Osteoblast (primary cell): ENCODE measurements at places on chromosomes 3 and 15. TPM values are rescaled to one million over a fixed set of nuclear protein-coding genes. Genes with fewer than 3 reads are reported as not detected.

DNA sequence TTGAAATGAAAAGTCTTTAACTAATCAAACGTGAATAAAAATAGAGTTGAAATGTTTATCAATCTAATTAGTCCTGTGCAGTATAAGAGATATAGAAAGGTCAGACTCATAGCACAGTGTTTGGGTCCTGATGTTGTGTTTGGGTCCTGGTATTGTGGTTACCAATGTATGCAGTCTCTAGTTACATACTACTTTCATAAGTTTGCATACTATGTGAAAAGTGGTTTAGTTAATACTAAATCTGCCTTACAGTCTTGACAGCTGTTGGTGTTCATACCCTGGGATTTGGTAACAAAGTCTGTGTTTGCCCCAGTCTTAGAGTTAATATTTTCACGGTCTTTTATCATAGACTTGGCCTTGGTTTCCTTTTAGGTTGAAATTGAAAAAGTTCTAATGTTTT, 41.7 kb downstream of the KIF15 start:
- no peak overlapping the region for H3K27ac ChIP-seq
- H3K4me3 ChIP-seq = no peak overlapping the region
- H3K36me3 ChIP-seq = peaks cover 8% of the 10 kb centered on the region
- H3K27me3 ChIP-seq = no peaks in the 10 kb centered on the region

DNA sequence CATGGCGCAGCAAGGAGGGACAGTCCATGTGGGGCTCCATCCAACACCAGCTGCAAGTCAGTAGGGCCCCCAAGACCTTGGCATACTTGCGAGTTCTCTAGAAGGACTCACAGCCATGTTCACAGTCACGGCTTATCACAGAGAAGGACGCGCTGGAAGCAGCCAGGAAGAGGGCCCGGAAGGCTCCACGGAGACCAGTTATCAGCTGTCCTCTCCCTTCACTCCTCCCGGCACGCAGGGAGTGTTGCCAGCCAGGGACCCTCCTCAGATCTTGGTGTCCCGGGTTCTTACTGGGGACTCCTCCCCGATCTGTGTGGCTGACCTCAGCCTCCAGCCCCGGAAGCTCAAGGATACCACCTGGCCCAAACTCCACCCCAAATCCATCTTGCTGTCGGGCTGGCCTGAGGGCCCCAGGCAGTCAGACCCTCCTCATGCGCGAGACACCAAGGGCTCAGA, 68.0 kb downstream of the SLTM start:
- DNase-seq = peak; percentile 62
- H3K27me3 ChIP-seq = no peaks in the 10 kb centered on the region
- H3K4me1 ChIP-seq = no peaks in the 10 kb centered on the region
- H3K27ac ChIP-seq = no peak overlapping the region
- H3K36me3 ChIP-seq = no peaks in the 10 kb centered on the region

DNA sequence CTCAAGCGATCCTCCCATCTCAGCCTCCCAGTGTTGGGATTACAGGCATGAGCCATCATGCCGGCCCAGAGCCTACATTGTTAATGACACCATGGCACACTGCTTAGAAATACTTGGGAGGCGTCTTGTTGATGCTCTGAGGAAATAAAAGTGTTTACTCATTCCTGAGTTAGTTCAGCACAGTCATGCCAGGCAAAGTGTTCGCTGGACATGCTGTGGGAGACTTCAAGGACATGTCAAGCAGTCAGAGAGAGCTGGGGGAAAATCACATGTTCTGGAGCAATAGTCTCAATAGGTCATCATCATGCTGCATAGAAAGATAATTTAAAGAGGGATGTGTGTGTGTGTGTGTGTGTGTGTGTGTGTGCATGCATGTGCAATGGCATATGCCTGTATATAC, 37.5 kb downstream of the TTC23 start:
- H3K27ac ChIP-seq = no peak overlapping the region
- peaks cover 4% of the 10 kb centered on the region for H3K4me1 ChIP-seq
- no peak overlapping the region for H3K4me3 ChIP-seq
- no peak for DNase-seq

The SNURF gene
- total RNA-seq = 15.3 and 17.0 TPM in 2 replicates

- H3K4me3 ChIP-seq = no peak overlapping the region
- H3K4me1 ChIP-seq = peaks cover 22% of the 10 kb centered on the region
- H3K27ac ChIP-seq = no peak overlapping the region
- H3K27me3 ChIP-seq = no peaks in the 10 kb centered on the region
- DNase-seq = no peak
Measured at GRCh38 chr15:68377766-68378165, 54.2 kb downstream of the ITGA11 start.

DNA sequence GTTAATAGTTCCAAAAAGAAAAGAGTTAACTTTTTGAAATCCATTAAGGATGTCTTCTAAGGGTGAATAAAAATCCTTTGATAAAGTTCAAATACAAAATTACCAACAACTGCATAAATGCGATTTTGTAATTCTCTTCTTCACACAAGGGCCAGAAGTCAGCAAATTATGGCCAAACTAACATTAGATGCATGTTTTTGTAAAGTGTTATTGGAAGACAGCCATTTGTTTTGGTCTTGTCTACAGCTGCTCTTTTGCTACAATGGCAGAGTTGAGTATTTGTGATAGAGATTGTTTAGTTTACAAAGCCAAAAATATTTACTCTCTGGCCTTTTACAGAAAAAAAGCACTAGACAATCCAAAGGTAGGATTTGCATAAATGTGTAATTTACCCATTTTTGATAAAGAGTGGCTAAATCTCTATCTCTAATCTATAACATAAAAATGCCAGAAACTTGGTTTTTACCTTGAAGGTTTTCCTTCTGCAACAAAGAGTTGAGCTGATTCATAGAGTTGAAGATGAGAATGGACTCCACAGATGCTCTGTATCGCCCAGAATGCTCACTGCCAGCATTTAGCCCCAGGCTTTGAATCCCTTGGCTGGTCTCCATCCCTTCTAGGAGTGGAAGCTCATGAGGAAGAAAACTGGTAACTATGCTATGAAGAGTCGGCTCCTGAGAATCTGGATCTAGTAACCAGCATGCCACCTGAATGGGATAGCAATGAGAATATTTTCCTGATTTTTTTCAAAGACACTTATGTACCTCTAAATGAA, 64.5 kb downstream of the POLQ start:
- H3K27ac ChIP-seq = no peak overlapping the region
- H3K4me3 ChIP-seq = no peak overlapping the region
- DNase-seq = no peak
- H3K36me3 ChIP-seq = no peaks in the 10 kb centered on the region
- peaks cover 18% of the 10 kb centered on the region for H3K4me1 ChIP-seq
- no peaks in the 10 kb centered on the region for H3K27me3 ChIP-seq

The LIPC gene
- 1.1 and 2.7 TPM in 2 replicates for total RNA-seq

GRCh38 chr3:136562026-136562425, 190.2 kb downstream of the STAG1 start:
- H3K4me3 ChIP-seq = no peak overlapping the region
- no peak overlapping the region for H3K27ac ChIP-seq
- DNase-seq = no peak
- H3K36me3 ChIP-seq = no peaks in the 10 kb centered on the region
- no peaks in the 10 kb centered on the region for H3K27me3 ChIP-seq
- H3K4me1 ChIP-seq = no peaks in the 10 kb centered on the region

DNA sequence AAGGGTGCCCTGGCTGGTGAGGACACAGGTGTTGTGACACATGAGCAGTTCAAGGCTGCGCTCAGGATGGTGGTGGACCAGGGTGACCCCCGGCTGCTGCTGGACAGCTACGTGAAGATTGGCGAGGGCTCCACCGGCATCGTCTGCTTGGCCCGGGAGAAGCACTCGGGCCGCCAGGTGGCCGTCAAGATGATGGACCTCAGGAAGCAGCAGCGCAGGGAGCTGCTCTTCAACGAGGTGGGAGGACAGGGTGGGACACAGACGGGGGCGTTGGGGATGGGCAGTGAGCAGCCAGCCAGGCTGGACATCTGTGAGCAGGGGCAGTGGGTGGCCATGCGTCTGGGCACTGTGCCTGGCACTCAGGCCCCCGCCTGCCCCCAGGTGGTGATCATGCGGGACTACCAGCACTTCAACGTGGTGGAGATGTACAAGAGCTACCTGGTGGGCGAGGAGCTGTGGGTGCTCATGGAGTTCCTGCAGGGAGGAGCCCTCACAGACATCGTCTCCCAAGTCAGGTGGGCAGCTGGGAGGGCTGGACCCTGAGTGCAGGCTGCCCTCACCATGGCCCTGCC, 10.3 kb downstream of the ANKRD63 start:
- H3K4me1 ChIP-seq = peaks cover 3% of the 10 kb centered on the region
- DNase-seq = no peak
- H3K4me3 ChIP-seq = no peak overlapping the region
- H3K36me3 ChIP-seq = no peaks in the 10 kb centered on the region

The DUOX2 gene
- total RNA-seq = under 0.01 TPM in 1 of 2 replicates, not detected in the other

DNA sequence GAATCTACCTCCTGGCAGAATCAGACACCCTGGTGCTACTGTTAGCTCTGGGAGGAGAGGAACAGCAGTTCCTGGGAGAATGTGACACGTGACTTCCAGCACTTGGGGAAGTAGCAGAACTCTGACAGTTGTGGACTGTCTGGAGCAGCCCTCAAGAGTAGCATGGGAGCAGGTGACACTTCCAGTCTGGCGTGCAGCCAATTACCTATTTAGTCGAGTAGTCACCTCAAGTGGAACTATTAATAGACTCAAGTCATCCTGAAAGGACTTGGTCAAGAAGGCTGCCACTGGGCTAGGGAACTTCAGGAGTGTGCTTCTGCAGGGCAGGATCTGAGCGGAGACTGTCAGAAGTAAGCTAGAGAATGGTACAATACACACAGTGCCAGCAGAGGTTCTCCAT, 62.3 kb downstream of the MTHFS start:
- H3K27ac ChIP-seq = no peak overlapping the region
- DNase-seq = no peak
- no peaks in the 10 kb centered on the region for H3K4me1 ChIP-seq

- H3K27me3 ChIP-seq = no peaks in the 10 kb centered on the region
- H3K4me3 ChIP-seq = no peak overlapping the region
- no peaks in the 10 kb centered on the region for H3K36me3 ChIP-seq
- H3K4me1 ChIP-seq = no peaks in the 10 kb centered on the region
- no peak for DNase-seq
- no peak overlapping the region for H3K27ac ChIP-seq
Measured at GRCh38 chr3:116886202-116886893, 176.8 kb downstream of the TUSC7 start.

DNA sequence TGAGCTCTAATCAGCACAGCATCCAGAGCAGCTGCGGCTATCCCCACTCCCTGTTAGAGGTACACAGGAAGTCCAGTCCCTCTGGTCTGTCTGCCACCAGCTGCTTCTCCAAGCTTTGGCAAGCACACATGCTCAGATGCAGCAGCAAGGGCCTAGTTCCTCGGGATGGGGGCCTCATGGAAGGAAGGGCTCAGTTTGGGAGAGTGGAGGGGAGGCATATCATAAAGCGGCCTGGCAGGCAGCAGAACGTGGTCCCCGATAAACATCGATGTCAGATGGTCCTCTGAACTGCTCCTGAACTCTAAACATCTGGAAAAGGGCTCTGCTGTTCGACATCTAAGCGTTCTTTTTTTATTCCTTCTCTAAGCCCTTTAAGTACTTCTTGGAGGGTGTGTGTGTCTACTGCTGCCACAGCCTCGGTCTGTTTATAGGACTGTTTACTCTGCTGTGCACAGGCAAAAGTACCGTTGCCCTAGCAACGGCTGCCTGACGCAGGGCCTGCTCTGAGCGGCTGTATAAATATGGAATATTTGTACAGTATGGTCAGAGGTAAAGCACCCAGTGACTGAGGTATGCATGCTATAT, 74.6 kb downstream of the PRICKLE2 start:
- H3K36me3 ChIP-seq = peaks cover 25% of the 10 kb centered on the region
- peak overlapping the region; percentile 55 for H3K27ac ChIP-seq
- DNase-seq = peak; percentile 80
- H3K27me3 ChIP-seq = no peaks in the 10 kb centered on the region
- H3K4me3 ChIP-seq = no peak overlapping the region

DNA sequence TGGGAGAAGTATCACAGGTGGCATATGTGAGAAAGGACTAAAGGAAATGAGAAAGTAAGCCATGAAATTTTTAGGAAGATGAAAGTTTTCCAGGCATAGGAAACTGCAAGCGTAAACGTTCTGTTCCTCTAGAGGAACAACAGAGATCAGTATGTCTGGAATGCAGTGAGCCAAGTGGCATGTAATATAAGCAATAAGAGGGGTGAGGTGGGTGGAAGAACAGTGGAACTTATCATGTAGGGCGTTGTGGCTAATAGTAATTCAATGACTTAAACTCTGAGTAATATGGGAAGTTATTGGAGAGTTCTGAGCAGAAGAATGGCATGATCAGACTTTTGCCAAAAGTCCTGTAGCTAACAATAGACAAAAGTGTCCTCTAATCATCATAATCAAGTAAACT, 902.9 kb downstream of the EPHA3 start:
- DNase-seq = peak; percentile 25
- peaks cover 16% of the 10 kb centered on the region for H3K4me1 ChIP-seq
- no peaks in the 10 kb centered on the region for H3K36me3 ChIP-seq
- H3K27me3 ChIP-seq = no peaks in the 10 kb centered on the region
- H3K27ac ChIP-seq = peak overlapping the region; percentile 41
- H3K4me3 ChIP-seq = no peak overlapping the region

The MYRIP gene
- under 0.01 TPM in 2 replicates for total RNA-seq

- no peak overlapping the region for H3K4me3 ChIP-seq
- no peak overlapping the region for H3K27ac ChIP-seq
Measured at GRCh38 chr3:115165266-115165665, 18.2 kb upstream of the ZBTB20 start.

GRCh38 chr15:93146196-93146595, 57.2 kb upstream of the RGMA start:
- no peak for DNase-seq
- no peaks in the 10 kb centered on the region for H3K36me3 ChIP-seq
- H3K4me1 ChIP-seq = no peaks in the 10 kb centered on the region
- no peak overlapping the region for H3K4me3 ChIP-seq
- H3K27ac ChIP-seq = no peak overlapping the region
- no peaks in the 10 kb centered on the region for H3K27me3 ChIP-seq

The CYP1A2 gene
- total RNA-seq = not detected in 2 replicates

- H3K27ac ChIP-seq = no peak overlapping the region
- H3K4me1 ChIP-seq = peaks cover 17% of the 10 kb centered on the region
- H3K27me3 ChIP-seq = no peaks in the 10 kb centered on the region
- no peak overlapping the region for H3K4me3 ChIP-seq
Measured at GRCh38 chr3:129795186-129796010, 98.1 kb downstream of the TMCC1 start.

- no peak overlapping the region for H3K27ac ChIP-seq
- no peak overlapping the region for H3K4me3 ChIP-seq
- H3K27me3 ChIP-seq = no peaks in the 10 kb centered on the region
- no peaks in the 10 kb centered on the region for H3K4me1 ChIP-seq
Measured at GRCh38 chr3:134134240-134134639, 104.5 kb upstream of the SLCO2A1 start.

The WNT7A gene
- total RNA-seq = not detected in 2 replicates

The CCR9 gene
- total RNA-seq = not detected in 2 replicates

The CPB1 gene
- 1.1 and 1.8 TPM in 2 replicates for total RNA-seq

The SLC12A8 gene
- total RNA-seq = 33.0 and 36.2 TPM in 2 replicates
